ENCODE measurements at places on chromosomes 12 and 14.

GRCh38 chr14:77198561-77198960, 17.0 kb downstream of the TMEM63C start:
- DNase-seq, result peak; percentile 24

DNA sequence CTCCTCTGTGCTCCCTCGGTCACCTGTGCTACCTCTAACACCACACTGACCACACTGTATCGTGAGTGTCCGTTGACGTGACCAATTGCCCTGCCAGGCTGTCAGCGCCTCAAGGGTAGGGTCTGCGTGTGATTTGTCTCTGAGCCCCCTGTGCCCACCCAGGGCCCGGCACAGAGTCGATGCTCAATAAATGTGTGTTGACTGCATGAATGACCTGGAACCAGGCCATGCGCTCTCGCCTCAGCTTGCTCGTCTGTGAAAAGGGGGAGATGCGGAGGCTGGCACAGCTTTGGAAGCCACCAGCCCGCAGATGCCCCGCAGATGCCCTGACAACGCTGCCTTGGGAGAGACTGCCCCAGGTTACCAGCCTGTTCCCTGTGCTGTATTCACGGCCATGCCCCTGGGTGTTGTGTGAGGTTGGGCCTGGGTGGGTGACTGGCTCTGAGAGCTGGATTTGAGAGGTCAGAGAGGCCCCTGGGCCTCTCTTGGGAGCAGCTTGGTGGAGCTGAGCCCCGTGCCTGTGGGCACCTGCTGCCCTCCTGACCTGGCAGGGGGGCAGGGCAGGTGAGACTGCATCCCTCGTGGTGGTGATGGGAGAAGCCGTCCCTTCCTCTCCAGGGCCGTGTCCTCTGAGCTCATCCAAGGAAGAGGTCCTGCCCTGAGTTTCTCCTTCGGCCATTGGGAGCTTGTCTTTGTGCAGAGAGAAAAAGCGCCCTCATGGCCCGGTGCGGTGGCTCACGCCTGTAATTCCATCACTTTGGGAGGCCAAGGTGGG, 43.2 kb downstream of the CYP46A1 start:
- DNase-seq, result peak; percentile 56

DNA sequence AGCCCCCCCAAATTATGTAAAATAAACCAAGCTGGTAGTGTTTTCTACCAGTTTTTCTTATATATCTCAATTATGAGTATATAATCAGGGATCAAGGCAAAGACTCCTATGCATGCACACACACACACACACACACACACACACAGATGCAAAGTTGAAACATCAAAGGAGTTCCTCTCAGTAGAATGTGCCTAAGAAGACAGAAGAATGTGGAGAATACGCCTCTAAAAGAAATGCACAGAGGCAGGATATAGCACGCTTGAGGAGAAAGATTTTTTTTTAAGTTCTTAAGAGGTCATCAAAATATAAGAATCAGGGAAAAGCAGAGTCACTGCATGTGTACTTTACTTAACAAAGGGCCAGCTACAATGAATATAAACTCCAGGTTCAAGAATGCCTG, 138.2 kb upstream of the CLEC14A start:
- no peak for DNase-seq

DNA sequence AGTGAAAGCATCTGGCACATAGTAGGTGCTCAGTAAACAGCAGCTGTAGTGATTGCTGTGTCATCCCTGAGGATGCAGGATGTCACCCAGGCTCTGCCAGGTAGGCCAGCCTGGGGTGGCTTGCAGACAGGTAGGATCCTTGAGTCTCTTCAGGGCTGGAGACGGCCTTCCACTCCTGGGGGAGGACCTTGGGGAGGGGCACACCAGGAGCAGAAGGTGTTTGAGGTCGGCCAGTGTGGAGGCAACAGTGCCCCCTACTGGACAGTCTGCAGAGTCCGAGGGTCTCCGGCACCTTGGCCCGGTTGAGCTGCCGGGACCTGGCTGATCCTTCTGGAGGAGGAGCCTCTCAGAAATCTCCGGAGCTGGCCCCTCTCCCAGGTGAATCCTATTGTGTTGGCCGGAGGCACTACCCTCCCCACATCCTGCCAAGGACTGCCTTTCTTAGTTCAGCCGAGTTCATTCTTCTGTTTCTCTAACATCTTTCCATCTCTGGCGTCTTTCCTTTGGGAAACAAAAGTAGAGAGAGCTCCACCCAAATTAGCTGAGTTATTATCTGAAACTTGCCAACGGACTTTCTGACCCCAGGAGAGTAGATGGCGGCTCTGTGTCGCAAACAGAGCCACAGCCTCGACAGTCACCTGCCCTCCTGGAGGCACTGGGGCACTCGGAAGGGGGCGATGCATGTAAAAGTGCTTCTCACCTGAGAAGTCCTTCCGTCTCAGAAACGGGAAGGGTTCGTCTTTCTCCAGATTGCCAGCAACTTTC, 41.8 kb upstream of the CLMN start:
- peak; percentile 84 for DNase-seq

- no peak for DNase-seq
Observed at GRCh38 chr12:100171248-100171647, 28.6 kb upstream of the BLTP3B start.

GRCh38 chr12:128040971-128041370, 226.0 kb upstream of the TMEM132C start:
- DNase-seq, result no peak

- DNase-seq, result no peak
Observed at GRCh38 chr14:93219103-93219726, 12.2 kb downstream of the UBR7 start.

DNA sequence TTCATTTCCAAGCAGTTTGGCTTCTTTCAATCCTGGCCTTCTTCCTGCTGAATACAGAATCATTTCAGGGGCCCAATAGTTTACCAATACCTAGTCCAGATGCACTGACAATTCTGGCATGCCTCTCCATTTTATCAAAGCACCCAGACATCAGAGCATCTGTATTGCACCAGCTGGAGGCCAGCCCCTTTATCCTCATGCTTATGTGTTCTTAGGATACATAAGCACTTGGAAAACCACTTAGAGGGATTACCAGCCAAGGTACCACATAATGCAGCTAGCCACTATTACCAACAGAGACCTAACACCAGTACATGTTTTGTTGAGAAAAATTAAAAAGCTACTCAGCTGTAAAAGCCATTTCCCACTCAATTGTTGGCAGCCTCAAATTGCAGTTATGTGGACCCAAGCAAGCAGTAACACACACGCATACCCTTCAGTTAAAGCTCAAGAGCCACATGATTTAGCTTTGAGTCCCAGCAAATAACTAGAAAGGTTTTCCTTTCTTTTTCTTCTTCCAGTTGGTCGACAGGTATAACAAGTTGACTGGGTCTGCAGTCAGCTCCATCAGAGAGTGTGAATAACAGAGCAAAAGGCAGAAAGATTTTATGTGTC, 263.8 kb downstream of the DIO2 start:
- no peak for DNase-seq

GRCh38 chr14:54058505-54058904, 101.9 kb upstream of the BMP4 start:
- no peak for DNase-seq

DNA sequence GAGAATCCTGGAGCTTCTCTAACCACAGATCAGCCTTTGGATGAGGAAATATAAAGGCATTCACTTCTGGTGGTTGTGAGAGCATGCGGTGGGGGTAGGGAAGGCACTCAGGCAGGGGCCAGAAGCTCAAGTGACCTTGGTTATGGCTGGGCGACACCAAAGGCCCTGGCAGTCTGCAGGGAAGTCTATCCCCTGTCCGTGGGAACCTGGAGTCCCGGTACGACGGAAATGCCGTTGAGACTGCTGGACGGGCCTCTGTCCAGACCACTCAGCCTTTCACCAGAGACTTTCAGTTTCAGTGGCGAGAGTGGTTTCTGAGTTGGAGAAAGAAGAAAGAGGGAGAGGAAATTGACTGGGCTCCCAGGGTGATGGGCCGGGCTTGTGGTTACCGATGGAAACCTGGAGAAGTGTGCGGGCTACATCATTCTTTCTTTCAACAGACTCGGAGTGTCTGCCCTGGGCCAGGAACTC, 20.9 kb downstream of the ISCA2 start:
- peak; percentile 73 for DNase-seq

GRCh38 chr12:108346727-108347710, 7.9 kb upstream of the CMKLR1 start:
- DNase-seq, result peak; percentile 51

DNA sequence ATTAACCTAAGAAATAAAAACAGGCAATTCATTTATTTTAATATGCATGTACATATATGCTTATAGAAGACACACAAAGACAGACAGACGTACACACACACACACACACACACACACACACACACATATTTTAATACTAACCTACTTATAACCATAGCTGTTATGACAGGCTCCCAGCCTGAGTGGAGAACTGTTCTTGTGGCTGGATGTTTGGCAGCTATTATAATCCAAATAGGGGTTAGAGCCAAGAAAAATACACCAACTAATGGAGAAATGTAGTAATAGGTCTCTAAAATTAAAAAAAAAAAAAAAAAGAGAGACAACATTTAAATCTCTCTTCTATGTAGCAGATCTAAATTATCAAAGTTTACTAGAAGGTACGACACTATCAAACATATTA, 91.8 kb downstream of the SLC41A2 start:
- no peak for DNase-seq

DNA sequence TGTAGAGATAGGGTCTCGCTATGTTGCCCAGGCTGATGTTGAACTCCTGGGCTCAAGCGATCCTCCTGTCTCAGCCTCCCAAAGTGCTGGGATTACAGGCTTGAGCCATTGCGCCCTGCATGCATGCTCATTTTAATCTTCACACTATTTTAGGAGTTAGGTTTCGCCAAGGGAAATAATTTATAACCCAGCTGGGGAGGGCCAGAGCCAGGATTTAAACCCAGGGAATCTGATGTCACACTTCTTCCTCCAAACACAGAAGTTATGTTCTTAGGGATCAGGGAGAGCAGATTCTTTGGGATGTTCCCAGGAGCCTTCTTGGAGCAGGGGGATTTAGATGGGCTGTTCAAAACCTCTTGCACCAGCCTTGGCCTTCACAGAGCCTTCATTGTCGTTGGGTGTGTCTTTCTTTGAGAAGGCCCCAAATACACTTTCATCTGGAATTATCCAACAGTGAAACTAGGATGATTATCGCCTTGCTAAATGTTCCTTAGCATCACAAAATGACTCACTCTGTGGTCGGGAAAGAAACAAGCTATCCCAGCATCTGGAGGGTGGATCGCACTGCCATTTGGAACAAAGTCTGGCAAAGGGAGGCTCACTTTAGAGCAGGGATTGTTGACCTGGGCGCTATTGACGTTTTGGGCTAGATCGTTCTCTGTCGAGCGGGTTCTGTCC, 8.2 kb upstream of the PPP1CC start:
- no peak for DNase-seq

DNA sequence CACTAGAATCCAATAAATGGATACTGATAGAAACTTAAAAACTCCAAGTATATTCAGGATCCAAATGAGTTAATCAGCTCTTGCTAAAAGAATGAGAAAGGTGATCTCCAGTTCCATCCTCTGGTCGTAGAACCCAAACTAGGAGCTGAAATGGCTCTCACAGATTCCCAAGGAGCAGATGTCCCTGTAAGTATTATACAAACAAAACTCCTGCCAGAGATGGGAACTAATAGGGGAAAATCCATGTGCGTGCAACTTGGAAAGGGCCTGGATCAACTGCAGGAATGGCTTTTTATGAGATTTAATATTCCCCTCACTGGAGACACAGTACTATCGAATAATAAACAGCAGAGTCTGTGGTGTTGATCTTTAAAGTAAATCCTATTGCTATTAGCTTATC, 309.2 kb upstream of the TBX3 start:
- DNase-seq, result no peak

DNA sequence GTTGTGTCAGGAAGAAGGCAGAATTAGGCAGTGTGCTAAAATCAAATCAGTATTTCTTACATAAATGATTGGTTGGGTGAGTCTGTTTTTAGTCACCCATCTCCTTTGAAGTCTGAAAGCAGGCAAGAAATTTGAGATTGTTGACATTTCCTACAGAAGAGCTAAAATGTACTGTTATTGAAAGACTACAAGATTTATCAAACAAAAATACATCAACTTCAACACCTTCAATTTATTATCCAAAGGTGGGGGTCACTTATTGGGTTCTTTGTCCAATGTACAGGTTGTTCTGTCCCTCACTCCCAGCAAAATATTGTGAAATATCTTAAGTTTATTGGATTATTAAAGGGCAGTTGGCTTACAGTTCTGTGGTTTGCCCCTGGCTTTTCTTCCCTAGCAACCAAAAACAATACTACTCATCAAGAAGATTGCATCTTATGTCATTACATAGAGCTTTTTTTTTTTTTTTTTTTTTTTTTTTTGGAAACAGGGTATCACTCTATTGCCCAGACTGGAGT, 20.6 kb upstream of the PKP2 start:
- no peak for DNase-seq

DNA sequence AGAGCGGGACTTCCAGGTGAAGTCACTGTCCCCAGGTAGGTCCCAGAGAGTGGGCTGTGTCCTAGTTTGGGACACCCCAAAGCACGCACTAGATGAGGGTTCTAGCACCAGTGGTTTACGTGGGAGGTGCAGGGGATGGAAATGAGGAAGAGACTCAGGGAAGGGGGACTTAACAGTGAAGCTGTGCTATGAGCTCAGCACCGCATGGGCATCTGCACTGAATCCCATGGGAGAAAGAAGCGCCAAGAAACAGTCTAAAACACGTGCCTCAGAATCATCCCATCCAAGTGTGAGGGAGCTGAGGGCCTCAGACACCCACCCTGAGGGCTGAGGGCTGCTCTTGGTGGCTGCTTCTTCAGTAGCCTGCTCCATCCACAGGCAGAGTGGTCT, 71.5 kb upstream of the ZFP36L1 start:
- DNase-seq, result no peak

DNA sequence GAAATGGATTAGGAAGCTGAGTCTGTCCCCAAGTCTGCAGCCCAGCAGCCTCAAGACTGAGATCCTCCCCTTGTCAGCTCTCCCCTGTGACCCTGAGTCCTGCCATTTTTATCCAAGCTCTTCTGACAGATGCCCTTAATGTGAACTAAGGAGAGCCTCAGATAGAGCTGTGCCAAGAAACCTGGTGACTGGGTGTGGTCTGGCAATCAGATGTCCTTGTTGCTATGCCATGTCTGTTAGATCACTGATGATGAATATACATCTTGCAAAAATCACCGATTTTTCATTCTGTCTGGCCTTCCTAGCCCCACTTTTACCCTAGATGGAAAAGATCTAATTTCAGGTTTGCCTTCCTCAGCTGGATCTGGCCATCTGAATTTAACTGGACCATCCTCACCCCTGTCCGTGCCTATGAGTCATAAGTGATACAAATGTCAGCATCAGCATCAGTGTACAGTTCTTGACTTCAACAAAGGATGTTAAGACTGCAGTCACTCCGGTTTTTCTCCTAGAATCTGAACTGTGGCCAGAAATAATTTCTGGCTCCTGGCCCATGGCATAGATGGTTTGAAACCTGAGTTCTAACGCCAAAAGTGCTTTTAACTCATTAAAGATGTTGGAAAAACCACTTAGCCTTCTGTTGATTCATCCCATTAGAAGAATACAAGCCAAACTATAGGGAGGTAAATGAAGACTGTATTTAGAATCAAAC, 61.2 kb upstream of the GRIP1 start:
- DNase-seq, result no peak

Measured in spleen (tissue), 13 donors.